ENCODE measurements at places on chromosomes 11 and 22.

DNA sequence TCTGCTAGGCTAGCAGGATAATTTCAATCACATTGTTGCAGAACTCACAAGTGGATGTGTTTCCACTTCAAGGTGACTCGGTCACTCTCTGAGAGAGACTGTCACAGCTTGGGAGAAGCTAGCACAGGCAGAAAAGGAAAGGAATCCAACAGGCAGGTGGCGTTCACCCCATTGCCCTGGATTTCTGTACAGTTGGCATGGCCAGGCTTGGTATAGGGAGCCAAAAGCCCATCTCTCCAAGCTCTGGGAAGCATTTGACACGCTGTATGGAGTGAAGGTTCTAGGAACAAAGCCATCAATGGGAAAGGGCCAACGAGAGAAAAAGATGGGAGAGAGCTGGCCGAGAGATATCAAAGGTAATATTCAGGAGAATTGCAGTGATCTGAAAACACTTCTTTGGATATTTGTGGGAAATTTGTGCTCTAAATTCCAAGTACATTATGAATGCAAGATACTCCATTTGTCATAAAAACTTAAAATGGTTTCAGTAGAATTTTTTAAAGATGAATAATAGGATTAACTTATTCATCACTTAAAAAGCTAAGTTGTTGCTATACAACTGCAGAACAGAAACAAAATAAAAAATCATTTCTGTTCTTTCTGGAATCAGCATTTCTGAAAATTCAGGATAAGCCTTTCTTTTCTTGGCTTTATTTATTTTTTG is 223.5 kb upstream of the NTM start:
- no peak for DNase-seq

DNA sequence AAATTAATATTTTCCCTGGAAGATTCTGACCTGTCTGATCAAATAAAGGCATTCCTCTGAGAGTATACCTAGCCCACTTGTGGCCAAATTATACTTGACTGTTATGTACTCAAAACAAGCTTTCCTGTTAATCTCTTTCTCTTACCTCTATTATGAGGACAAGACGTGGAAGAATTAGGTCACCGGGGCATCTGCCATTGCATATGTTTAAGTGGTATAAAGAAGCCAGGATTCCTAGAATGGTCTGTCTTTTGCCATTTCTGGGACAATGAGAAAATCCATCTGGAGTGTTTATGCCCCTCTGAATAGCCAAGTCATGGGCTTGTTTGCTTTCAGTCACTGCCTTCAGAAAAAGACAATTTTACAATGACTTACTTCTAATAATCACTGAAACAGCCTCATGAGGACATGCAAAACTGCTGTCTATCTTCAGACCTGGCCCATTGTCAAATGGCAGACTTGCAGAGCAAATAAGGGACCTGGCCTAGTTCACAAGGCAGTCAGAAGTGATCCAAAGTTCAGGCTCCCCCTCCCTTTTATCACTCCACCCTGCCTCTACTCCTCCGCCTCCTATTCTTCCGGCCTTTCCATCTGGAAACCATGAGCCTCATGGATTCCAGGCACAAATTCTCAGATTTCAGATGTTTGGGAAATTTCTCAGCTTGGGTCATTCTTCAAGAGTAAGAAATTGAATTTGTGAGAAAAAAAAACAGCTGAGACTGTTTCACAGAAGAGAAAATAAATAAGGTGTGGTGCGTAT is 128.1 kb upstream of the LDLRAD3 start:
- no peak for DNase-seq

GRCh38 chr11:92251980-92252379 is 27.4 kb downstream of the FAT3 start:
- no peak for DNase-seq

- peak; percentile 89 for DNase-seq
Observed at GRCh38 chr22:38788021-38788816, 5.7 kb downstream of the DNAL4 start.

DNA sequence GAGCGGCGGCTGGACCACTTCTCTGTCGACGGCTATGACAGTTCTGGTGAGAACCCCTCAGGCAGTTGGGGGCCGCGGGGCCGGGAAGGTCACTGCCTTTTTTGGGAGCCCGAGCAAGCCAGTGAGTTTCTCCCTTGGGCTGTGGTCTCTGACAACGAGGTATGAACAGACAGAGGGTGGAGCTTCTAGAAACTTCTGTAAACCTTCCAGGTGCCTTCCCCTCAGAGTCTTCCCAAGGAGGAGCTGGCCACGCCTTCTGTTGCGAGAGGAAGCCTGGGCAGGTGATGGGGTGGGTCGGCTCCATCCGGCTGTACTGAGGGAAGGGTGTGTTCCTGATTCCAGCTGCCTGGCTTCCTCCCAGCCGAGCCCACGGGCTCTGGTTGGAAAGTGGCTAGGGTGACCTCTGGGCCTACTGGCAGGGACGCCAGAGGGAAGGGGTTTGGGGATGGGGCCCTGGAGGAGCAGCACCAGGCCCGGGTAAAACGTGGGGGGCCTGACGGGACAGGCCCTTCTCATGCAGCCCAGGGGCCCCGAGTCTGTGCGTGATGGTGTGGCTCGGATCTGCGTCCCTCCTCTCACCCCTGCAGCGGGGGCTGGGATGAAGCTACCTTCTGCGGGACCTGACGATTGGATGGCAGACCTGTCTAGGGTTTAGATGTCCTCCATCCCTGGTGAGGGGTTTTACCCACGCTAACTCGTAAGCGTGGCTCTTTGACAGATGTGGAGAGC is 110.8 kb downstream of the KCNQ1OT1 start:
- DNase-seq: no peak

- no peak for DNase-seq
Observed at GRCh38 chr22:49799431-49800075, 28.1 kb downstream of the BRD1 start.
